Stimulated activated CD4-positive, alpha-beta T cell treated with anti-CD3 and anti-CD28 coated beads, Interleukin-4, amount 100 ng/mL, for 1 hour (primary cell): ENCODE measurements at places on chromosomes 5 and 9.

DNA sequence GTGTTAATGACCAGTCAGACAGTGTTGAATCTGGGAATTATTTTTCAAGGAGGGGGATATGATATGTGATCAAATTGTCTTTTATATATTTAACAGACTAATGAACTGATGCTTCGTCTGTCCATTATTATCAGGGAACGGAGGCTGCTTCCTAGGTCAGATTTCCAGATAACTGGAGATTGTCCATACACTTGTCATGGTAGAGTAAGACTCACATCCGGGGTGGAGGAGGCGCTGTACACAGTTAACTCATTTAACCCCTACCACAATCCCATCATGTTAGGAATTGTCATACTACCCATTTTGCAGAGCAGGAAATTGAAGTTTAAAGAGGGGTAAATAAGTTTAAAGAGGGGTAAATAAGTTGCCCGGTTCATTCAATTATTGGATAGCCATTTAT lies 55.9 kb downstream of the ARHGAP26 start:
- DNase-seq: no peak

- no peak for DNase-seq
These were observed 37.3 kb downstream of the PALM2AKAP2 start for GRCh38 chr9:109817146-109817845.

DNA sequence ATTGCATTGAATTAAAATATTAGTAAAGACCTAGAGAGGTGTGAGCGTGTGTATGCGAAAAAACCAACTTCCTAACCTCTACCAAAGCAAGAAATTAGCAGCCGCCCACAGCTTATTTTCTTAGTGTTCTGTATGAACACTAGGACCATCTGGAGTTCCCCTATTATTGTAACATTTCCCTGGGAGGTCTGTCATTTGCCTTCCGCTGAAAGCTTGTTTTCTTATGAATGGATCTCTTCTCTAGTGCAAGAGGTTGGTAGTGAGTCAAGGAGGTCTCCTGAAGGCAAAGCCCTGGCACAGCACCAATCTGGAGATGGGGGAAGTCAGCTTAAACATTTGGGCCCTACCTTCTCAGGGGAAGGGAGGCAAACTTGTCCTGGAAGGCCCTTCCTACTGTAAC lies 10.8 kb downstream of the TNFSF8 start:
- DNase-seq: no peak

DNA sequence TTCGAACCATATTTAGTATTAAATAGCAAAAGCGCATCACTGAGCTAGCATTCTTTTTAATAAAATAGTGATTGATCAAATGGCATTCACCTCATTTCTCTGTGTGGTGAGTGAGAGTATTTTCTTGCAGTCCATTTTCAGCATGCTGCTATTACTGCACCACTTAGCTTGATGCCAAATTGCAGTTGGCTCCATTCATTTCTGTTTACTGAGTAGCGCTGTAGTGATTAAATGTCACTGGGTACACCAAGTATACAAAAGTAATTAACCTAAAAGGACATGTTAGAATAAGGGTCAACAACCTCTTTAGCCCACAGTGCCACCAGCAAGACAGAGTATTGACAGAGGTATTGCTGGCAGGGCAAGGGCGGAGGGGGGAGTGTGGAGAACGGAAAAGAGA lies 122.0 kb downstream of the TLE4 start:
- no peak for DNase-seq
